ENCODE measurements at places on chromosomes 2 and 18.

GRCh38 chr2:121577381-121577780, 46.7 kb downstream of the RNU4ATAC start:
- DNase-seq, result no peak

GRCh38 chr2:29113027-29113686, 2.1 kb upstream of the CLIP4 start:
- DNase-seq, result no peak

- DNase-seq, result no peak
Observed at GRCh38 chr2:39153312-39153711, 32.5 kb upstream of the SOS1 start.

GRCh38 chr2:127464470-127465257, 46.4 kb downstream of the PROC start:
- DNase-seq, result no peak

- no peak for DNase-seq
Observed at GRCh38 chr2:142866426-142866825, 11.0 kb upstream of the KYNU start.

DNA sequence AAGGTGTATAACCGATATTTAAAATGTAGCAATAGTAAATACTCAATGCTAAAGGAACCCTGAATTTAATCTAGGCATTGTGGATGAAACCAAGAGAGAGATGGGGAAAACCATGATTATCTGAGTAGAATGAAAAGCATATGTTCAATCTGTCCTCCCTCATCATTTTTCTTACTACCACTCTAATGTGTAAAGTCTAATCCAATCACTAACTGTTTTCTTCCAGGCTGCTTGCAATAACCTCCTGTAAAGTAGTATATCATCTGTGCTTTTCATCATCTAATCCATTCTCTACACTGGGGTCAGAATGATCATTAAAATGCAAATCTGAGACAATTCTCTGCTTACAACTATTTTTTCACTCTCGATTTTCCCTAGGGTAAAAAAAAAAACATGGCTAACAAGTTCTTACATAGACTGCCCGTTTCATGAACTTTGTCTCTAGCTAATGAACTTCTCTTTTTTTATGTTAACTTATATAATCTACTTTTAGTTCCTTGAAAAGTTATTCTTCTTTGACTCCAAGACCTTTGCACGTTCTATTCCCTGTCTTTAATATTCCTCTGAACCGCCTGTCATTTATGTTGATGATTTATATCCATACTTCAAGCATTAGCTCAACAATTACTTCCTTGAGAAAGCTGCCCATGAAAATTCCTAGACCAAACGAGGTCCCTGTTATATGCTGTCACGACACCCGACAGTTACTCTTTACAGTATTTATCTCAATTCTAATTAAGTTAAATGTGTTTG, 94.7 kb upstream of the SLC8A1 start:
- no peak for DNase-seq

DNA sequence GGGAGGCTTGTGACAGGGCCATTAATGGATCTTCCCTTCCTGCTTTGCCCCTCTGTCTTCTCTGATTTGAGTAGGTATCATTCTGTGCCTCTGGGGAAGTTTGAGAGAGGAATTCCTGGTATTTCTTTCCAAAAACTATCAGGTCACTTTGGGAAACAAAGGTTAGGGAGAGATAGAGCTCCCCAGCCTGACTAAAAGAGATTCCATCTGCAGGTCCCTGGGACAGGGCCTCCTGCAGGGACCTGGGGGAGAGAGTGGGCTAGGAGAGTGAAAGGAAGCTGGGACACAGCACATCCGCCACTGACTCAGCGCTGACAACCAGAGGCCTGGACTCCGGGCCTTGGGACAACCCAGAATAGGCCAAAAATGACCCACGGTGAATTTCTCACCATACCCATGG, 6.4 kb downstream of the GALNT14 start:
- no peak for DNase-seq

GRCh38 chr2:198325359-198325758, 521.0 kb downstream of the PLCL1 start:
- DNase-seq, result no peak

DNA sequence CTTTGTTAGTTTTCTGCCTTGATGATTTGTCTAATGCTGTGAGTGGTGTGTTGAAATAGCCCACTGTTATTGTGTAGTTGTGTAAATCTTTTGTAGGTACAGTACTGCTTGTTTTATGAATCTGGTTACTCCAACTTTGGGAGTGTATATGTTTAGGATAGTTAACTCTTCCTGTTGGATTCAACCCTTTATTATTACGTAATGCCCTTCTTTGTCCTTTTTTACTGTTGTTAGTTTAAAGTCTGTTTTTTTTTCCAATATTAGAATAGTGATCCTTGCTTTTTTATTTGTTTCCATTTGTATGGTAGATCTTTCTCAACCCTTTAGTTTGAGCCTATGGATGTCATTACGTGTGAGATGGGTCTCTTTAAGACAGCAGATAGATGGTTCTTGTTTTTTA, 261.5 kb upstream of the CDH2 start:
- DNase-seq, result no peak

- no peak for DNase-seq
Observed at GRCh38 chr2:241867776-241868420, 1.6 kb upstream of the RTP5 start.

- no peak for DNase-seq
Observed at GRCh38 chr2:147037048-147037447, 807.8 kb upstream of the ACVR2A start.

- no peak for DNase-seq
Observed at GRCh38 chr2:209496586-209496982, 72.7 kb downstream of the MAP2 start.

DNA sequence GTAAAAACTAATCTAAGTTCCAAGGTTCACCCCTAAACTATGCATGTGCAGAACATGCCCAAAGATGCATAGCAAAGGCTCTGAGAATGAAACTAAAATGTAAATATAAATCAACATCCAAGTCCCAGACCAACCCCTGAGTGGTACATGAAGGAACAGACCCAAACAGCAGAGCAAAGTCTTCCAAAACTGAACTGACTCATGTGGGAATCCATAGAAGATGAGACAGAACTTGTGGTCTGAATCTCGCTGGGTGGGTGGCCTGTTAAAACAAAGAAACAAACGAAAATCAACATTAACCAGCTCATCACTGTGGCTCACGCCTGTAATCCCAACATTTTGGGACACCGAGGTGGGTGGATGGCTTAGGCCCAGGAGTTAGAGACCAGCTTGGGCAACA, 29.5 kb upstream of the ATRAID start:
- no peak for DNase-seq

DNA sequence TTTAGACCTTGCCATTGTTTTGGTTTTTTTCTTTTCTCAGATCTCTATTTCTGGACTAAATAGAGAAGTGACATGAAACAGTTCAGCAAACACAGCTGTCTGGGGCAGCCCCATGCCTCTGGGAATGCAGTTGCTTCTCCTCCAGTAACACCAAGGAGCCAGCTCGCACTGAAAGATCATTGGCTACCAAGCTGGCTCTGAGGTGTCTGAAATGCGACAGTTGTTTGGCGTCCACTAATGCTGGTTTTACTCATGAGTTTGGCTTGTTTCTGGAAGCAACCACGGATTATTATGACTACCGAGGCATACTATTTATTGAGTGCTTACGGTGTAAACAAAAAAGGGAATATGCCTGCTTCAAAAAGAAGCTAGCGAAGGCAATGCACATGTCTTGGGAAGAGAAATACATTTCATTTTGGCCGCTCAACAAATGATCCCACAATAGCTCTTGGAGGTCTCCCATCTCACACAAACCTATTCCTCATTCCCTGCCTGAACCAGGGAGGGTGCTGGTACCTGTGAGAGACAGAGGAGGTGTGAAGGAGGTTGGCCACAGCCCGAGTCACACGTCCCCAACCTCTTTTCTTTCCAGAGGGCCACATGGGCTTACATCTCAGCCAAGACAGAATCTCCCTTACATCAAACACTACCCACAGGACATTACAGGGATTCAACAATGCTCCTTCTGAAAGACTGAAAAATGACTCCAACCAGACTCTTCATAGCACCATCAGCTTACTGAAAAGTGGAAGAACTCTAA, 37.5 kb upstream of the NEB start:
- no peak for DNase-seq

GRCh38 chr18:80253236-80253635, 5.9 kb upstream of the PARD6G start:
- DNase-seq, result no peak

- no peak for DNase-seq
Observed at GRCh38 chr2:209145941-209146681, 277.7 kb upstream of the MAP2 start.

GRCh38 chr2:120269076-120269744, 16.6 kb downstream of the RALB start:
- DNase-seq, result no peak

DNA sequence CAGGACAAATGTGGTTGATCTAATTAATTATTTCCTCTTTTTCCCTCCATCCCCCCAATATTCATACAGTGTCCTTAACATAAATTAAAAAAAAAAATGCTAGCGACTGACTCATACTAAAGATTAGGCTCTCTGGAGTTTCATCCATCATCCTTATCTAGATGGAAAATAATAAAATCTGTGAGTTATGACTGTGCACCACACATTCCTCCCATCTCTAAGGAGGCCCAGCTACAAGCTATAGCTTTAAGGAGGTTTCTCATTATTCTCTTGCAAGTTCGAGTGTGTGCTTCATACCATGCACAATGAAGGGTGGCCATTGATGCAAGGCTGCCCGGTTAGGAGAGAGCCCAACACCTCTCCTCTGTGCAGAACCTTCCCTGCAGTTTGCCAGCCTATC, 77.3 kb downstream of the XDH start:
- no peak for DNase-seq

- no peak for DNase-seq
Observed at GRCh38 chr2:128008074-128008672, 19.7 kb downstream of the SAP130 start.

DNA sequence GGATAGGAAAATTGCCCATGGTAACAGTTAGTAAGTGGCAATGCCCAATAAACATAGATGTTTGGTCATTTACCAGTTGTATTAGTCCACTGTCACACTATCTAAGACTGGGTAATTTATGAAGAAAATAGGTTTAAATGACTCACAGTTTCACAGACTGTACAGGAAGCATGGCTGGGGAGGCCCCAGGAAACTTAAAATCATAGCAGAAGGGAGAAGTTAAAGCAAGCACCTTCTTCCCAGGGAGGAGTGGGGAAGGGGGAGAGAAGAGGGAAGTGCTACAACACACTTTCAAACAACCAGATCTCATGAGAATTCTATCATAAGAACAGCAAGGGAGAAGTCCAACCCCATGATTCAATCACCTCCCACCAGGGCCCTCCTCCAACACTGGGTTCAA, 23.4 kb downstream of the NR4A2 start:
- no peak for DNase-seq

- DNase-seq, result no peak
Observed at GRCh38 chr2:20576598-20577115, 74.2 kb downstream of the HS1BP3 start.

DNA sequence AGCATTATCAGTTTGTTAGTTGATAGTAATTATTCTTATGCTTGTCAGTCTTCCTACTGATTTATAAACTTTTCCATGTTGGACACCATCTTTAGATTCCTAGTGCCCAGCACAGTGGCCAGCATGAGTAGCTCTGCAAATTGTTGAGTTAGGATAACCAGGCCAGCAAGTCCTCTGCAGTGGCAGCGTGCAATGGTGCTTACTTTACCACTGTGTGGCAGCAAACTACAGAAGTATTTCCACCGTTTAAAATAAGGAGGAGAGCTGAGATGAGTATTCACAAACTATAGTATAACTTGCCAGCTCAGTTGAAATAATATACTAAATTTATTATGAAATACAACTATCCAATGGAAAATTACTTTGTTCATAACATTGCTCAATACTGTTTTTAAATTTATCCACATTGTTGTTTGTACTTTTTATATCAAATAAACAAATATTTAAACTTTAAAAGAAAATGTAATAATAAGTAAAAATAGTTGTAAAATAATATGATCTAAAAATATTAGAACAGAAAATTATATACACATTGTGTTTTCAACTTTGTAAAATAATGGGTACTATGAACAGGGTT, 9.3 kb upstream of the THADA start:
- peak; percentile 60 for DNase-seq

- peak; percentile 73 for DNase-seq
Observed at GRCh38 chr18:23994361-23994902, 20.1 kb upstream of the TTC39C start.

GRCh38 chr2:14272396-14273075, 360.0 kb upstream of the LRATD1 start:
- no peak for DNase-seq

DNA sequence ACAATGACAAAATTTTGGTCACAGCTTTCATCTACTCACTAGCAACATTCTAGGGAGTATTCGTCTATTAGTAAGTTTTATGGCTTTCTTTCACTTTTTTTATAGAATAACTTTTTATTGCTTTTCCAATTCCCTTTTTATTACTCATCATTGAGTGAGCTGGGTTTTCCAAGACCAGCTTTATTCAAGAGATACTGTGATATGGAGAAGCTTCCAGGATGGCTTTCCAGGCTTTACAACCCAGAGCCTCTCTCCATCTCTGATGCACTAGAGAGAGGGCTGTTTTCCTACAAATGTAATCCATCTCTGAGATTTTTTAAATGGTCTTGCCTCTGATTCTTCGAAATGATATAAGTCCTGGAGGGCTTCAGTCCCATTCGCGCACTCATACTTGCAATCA, 118.3 kb downstream of the LDLRAD4 start:
- DNase-seq, result no peak

- no peak for DNase-seq
Observed at GRCh38 chr2:221478485-221478863, 93.6 kb downstream of the EPHA4 start.

DNA sequence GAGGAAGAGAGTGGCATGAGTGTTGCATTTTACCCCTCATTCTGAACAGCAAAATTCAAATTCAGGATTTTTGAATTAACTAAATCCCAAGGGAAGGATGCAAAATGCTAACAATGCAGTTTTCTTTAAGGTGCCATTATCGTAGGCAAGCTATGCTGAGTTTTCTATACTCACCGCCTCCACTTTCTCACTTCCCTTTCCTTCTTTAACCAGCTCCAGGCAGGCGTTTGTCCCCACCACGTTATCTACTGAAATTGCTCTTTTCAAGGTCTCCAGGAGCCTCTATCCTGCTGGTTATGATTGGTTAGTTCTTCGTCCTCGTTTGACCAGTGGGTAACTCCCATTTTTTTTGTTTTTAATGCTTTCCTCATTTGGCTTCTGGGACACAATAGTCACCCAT, 1.8 kb upstream of the CPO start:
- DNase-seq, result no peak

DNA sequence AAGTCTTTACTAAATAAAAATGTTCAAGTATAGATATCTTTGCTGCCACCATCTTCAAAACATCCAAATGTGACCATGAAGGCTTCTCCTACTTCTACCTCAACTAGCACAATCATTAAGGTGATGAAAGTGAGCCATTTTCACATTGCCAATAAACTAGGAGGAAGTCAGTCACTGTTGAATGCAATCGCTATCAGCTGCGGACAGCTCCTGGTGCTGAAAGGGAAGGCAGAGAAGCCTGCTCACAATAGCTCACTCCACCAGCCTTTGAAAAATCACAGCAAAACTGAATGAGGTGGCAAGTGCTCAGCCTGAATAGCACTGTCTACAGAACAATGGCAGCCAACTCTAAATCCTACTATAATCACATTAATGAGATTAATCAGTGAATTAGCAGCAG, 2.2 kb downstream of the MYT1L start:
- peak; percentile 34 for DNase-seq

- no peak for DNase-seq
Observed at GRCh38 chr2:171088057-171088834, 72.4 kb downstream of the TLK1 start.

GRCh38 chr2:43333101-43333655, 106.8 kb upstream of the ZFP36L2 start:
- DNase-seq, result no peak
